Suppressor macrophage treated with lipopolysaccharide for 4 hours (primary cell): ENCODE measurements at places on chromosomes 7 and 10.

DNA sequence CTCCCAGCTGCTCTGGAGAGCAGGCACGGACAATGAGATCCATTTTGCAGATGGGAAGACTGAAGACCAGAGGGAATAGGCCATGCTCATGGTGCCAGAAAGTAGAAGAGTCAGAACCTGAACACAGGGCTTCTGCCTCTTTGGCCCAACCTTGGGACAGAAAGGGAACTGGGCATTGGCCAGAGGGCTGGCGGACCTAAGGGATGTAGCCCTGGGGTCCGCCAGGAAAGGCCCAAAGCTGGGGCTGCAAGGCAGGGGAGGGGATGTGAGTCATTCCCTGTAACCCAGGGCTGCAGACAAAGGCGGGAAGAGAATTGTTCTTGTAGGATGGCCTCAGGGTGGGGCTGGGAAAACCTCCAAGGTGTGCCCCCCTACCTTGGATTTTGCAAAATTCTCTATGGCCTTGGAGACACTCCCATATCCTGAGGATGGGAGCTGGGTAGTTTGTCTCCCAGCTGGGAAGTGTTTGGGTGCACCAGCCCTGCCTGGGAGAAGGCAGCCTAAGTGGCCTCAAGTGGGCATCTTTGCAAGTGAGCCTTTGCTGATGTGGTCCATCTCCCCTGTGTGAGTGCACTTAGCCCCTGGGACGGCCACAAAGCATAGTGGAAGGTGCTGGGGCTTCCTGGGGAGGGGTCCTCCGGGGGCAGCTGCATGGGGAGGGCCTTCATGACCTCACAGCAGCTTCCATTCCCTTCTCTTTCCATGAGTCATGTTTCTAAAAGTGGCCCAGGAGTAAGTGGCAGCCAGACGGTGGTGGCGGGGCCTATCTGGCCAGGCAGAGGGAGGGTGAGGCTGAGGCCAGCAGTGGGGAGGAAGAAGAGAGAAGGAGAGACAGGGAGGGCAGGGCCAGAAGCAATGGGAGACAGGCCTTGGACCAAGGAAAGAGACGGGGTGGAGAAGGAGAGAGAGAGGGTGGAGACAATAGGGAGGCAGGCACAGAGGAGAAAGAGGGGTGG lies 9.2 kb downstream of the AQP1 start:
- DNase-seq: no peak

DNA sequence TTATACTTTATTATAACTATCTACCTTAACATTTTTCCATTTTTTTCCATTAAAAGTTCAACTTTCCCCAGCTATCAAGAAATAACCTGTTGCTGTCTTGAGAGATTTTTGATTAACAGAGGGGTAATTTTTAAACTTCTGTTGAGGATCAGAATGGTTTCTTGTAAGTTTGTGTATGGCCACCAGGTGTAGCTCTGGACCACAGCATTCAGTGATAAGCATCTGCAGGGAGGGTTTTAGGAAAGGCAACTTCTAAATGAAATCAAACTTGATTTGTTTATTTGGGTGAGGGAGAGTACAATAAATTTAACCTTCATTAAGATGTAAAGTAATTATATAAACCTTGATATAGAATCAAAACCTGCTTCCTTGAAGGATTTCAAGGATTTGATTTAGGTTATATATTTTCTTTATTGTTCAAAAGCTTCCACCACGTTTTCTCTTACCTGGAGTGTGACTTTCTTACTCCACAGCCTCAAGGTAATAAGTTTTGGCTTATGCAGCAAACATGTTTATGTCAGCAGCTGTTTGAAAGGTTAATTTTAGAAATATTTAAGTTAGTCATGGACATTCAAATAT lies 153.3 kb downstream of the STK31 start:
- DNase-seq: no peak

GRCh38 chr7:139431010-139431409 lies 52.5 kb downstream of the KLRG2 start:
- DNase-seq: no peak

GRCh38 chr7:89336121-89336520 lies 540.6 kb upstream of the TEX47 start:
- no peak for DNase-seq

DNA sequence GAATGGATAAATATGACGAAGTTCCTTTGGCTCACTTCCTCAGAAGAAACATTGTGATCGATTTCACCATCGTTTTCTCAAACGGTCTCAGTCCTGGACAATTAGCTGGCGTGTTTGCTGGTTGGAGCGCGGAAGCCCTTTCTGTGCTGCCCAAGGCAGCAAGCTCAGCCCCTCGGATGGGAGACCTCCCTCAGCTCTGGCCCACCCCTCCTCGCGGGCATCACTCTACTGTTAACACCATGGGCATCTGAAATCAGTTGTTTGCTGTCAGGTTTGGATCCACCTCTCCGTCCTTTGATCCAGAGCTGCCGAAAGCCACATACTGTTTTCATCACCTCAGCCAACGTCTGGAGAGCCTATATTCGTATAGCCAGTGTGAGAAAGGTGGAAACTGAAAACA lies 68.2 kb downstream of the C10orf143 start:
- no peak for DNase-seq

DNA sequence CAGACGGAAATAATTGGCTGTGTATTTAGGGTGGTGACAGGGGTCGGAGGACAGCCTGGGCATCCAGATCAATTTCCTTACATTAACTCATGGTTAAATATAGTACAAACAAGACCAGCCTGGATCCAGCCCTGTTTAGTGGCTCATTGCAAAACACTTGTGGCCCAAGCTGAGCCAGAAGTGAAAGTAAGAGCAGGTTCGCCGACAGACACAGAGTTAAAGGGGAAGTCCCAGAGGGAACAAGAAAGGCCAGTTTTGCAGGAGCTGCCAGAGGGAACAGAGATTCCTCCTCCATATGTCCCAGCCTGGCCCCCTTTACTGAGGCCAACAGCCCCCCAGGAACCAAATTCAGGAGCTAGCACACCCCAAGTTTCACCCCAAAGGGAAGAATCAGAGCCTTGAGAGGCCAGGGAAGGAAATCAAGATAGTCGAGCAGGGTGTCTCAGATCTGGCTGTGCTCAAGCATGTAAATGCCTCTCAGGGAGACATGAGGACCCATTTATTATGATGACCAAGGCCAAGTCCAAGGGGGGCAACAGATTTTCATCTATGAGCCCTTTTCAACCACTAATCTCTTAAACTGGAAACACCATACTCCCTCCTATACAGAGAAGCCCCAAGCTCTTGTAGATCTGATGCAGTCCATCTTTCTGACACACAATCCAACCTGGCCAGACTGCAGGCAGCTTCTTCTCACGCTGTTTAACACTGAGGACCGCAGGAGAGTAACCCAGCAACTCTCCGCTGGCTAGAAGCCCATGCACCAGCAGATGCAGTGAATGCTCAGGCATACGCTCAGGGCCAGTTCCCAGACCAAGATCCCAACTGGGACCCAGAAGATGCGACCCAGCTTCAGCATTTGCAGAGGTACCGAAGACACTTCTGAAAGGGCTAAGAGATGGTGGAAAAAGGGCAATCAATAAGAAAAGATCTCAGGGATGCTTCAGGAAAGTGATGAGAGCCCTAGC lies 15.9 kb upstream of the ADCK2 start:
- peak; percentile 94 for DNase-seq

- peak; percentile 47 for DNase-seq
Measured at GRCh38 chr10:6565588-6565987, 14.5 kb downstream of the PRKCQ start.

DNA sequence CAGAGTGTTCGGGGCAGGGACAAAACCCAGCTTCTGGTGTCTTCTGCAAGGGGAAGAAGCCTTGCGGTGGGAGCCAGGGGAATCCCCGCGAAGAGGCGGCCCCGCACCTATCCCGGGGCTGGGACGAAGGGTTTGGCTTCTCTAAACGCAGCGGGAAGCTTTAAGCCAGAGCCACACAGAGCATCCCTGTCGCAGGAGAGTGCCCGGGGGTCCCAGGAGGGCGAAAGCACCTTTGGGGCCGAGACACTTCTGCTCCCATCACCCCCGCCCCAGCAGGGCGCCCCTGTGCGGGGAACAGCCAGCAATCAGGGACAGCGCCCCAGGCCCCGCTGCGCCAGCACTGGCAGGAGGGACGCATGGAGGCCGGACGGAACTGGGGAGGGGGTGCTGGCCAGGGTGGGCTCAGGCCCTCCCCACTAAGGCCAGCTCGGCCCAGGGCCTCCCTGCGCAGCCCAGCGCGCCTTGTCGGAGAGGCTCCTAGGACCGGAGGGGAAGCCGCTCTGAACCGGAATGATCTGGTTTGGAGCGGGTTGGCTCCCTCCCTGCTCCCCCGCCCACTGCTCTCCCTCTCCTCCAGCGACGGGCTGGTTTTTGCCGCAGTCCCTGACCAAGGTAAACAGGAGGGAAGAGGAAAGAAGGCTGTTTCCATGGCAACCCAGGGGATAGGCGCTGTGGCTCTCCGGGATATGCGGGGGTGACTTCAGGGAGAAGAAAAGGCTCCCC lies 63.9 kb downstream of the TMEM209 start:
- peak; percentile 9 for DNase-seq

- DNase-seq: no peak
Measured at GRCh38 chr7:142348100-142348499, 90.2 kb upstream of the PRSS58 start.

DNA sequence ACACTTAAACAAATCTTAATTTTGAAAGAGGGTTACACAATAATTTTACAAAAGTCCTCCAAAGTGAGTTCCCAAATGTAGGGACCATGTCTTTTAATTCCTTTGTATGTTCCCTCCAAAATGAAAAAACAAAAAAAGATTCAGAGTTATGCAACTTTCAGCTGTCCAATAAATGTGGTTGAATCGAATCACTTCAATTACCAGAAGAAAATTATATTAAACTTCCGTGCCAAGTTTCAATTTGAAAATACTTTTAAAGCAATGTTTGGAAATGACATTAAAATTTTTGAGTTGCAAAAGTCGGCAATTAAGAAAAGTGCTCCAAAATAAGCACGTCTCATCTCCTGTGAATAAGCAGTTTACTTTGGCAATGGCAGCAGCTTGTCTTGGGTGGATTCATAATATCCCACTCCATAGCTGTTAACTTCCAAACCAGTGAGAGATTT lies 60.3 kb upstream of the C1GALT1 start:
- DNase-seq: no peak

GRCh38 chr7:123754271-123754871 lies 5.6 kb upstream of the WASL start:
- DNase-seq: peak; percentile 88

GRCh38 chr7:49630513-49630912 lies 142.9 kb upstream of the VWC2 start:
- no peak for DNase-seq

GRCh38 chr10:26911811-26912461 lies 51.2 kb upstream of the ABI1 start:
- DNase-seq: peak; percentile 41

GRCh38 chr7:65953001-65953720 lies 28.9 kb downstream of the GUSB start:
- no peak for DNase-seq

DNA sequence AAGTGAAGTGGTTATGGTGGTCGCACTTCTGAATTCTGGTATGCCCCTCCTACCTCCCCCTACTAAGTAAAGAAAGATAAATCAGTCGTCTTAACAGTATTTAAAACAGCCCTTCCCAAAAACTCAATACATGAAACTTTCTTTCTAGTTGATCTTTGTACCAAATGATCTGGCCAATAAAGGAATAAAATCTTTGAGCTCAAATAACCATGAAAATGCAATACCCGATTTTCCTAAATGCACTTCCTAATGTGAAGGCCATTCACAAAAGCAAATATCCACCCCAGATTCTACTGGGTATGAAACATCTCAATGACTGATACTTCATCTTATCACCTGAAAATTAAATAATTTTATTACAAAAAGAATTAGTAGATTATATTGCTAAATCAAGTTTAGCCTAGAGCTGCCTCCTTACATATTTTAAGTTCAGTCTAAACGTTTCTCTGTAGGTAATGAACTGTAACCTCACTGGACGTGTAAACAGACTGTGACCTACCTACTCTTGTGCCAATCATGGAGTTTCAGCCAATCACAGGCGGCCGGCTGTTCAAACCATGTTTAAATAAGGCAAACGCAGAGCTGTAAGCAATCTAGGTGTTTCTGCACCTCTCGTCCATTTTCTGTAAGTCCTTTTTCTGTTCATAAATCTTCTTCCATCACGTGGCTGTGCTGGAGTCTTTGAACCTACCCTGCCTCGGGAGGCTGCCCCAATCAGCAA lies 146.9 kb upstream of the AKR1E2 start:
- no peak for DNase-seq

- no peak for DNase-seq
Measured at GRCh38 chr7:124758327-124758726, 7.3 kb downstream of the GPR37 start.

DNA sequence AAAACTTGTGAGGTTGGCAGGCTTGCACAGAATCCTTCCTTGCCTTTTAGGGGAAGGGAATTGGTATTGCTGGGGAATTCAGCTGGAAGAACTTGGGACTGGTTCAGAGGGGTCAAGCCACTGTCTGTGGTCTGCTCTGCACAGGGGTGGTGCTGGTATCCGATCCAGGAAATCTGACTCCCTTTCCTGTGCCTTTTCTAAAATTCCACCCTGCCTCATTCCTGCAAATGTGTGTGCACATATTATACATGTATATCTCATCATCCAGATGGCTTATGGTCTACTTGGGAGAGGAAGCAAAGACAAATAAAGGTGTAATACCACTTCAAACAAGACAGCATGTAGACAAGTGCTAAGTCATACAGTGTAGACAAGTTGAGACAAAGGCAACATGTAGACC lies 14.3 kb downstream of the UBTD1 start:
- no peak for DNase-seq

GRCh38 chr7:5709347-5709950 lies 72.0 kb downstream of the RNF216 start:
- DNase-seq: no peak

- no peak for DNase-seq
Measured at GRCh38 chr10:33260403-33261149, 73.9 kb downstream of the NRP1 start.

- DNase-seq: no peak
Measured at GRCh38 chr10:43607199-43607573, 948 bp downstream of the ZNF485 start.

DNA sequence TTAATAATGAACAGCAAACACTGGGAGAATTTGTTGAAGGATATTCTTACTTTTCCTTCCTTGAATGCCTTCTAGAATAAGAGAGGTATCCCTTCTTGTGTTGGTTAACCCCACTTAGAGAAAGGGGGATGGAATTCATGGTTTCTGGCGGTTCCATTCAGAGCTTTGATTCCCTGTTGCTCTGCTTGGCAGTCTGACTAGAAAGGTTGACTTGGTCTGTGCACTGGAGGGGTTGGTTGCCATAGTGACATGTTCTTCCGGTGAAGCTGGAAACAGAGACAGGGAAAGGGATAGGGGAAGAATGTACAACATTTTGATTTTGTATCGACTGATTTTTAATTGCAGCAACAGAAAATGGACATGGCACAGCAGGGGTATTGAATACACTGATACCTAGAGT lies 2.5 kb downstream of the TMEM178B start:
- no peak for DNase-seq
